ENCODE measurements at places on chromosomes 2 and 18.
A peak's percentile ranks its signal among the peaks of the same experiment; 100 is the strongest.

DNA sequence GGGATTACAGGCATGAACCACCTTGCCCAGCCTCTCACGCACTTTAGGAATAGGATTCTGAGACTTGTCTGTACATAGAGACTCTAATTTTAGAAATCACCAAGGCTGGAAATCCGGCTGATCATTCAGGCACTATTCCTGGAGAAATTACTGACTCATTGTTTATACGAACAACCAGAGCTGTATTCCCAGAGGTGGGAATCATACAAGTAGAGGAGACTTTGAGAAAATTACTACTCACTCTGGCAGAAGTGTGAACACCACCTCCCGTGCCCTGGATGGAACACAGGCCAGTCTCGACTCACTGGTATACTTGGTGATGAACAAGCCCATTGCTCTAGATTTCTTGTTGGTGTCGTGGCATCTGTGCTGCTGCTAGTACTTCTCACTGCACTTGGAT is 5.8 kb upstream of the ADNP2 start:
- peak; percentile 63 for DNase-seq

- DNase-seq: no peak
Measured at GRCh38 chr2:38933653-38934052, 44.0 kb downstream of the ARHGEF33 start.

DNA sequence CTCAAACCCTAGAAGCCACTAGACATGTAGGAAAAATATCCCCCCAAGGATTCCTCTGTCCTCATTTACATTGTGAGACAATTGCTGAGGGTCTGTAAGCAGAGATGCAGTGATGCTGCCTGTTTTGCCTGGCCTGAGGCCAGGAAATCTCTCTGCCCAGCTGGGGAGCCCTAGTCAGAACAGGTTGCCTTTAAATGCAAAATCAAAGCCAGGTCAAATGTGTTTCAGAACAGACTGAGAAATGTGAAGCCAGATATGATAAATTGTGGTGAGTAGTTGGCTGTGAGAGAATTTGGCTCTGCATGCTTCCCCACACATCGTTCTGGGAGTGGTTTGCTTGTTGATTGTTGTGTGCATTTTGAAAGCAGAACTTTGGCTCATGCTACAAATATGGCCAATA is 38.4 kb upstream of the NXPH2 start:
- DNase-seq: no peak

DNA sequence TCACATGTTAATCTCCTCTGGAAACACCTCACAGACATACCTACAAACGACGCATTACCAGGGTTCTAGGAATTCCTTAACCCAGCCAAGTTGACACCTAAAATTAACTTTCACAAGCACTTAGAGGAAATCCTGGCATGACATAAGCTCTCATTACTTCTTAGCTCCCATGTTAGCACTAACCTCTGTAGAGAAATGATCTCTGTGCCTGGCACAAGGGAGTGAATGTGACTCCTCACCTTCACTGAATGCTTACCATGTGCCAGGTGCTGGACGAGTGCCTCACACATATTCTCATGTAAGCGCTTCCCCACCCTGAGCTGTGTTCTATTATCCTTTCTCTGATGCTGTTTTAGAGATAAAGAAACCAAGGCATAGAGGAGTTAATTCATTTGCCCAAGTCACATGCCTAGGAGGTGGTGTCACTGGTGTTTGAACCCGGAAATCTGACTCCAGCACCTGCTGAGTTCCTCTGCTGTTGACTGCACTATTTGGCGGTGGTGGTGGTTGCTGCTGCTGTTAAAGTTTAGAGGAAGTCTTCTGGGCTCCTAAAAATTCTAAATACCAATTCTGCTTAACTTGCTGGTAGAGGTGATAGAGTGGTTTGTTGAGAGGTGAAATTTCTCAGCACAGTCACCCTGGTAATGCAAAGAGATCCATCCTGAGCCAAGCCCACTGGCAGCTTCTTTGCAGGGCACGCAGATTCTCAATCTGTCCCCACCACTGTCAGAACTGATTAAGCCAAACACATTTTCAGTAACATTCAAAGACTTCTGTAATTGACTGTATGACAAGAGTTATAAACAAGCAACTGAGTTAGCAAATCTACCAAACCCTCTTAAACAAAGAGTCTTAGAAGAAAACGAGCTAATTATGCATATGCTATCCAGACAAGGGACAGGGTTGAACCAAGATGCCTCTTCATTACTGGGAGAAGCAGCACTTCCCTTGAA is 200.3 kb downstream of the CMPK2 start:
- DNase-seq: no peak

- DNase-seq: no peak
Measured at GRCh38 chr2:128651000-128651399, 332.3 kb upstream of the HS6ST1 start.

GRCh38 chr2:59884166-59884565 is 669.3 kb downstream of the BCL11A start:
- DNase-seq: no peak

- no peak for DNase-seq
Measured at GRCh38 chr2:177745531-177745930, 327.0 kb downstream of the PDE11A start.

DNA sequence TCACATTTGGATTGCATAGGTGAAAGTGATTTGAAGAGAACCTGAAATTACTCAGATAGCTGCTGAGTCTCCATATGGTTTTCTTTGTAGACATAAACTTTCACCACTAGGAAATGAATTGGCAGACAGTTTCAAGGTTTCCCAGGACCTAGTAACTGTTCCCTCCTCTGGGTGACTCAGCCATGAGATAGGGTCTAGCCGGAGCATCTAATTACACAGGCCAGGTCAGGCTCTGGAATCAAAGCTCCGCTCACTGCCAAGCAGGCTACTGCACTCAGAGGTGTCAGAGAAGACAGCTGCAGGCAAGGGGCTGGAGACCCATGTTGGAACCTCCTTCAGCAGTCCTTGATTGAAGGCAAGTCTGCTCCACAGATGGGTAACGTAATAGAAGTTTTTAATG is 429.2 kb downstream of the TNS1 start:
- peak; percentile 36 for DNase-seq

DNA sequence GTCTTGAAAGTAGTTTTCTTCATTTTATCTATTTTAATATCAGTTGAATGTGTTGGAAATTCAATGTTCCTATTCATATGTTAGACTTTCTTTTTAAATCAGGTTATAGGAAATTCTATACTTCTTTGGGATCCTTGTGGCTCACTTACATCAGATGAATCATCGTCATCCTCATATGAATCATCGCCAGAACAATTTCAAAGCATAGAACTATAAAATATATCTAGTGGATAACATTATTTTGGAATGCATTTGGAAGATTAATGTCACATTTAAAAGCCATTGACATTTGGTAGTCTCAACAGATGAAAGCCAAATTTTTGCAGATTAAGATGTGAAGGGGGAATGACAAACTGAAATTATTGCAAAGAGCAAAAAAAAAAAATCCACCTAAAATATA is 94.1 kb downstream of the FAM161A start:
- peak; percentile 48 for DNase-seq

DNA sequence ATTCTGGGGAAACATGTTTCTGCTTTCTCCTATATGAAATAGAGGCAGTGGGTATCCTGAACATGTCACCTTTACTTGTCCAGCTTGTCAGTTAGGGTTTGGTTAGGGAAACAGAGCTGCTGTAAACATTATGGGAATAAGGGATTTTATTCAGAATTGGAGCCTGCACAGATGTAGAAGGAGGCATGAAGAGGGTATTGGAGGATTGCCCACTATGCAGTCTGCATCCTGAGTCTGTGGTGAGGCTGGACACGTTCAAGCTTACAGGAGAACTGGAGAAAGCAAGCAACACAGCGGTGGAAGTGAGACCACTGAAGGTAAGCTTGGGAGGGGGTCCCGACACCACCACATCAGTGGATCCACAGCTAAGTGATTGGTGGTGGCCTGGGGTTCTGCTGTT is 443.0 kb upstream of the TNP1 start:
- no peak for DNase-seq

DNA sequence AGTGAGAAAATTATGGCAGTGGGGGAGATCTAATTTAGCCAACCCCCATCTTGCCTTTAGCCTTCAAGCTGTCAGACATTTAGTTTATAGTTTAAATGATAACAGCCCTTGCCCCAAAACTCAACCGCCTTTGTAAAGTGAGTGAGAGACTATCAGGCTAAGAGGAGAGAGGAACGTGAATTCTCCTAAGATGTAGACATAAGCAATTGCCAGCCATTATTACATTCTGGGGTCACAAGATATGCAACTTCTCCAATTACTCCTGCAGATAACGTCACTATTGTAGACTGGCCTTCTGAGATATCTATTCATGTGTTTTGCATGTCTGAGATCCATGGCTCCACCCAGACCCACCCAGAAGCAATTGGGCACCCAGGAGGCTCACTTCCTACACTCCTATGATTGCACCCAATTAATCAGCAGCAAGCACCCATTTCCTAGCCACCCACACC is 307.3 kb downstream of the NBAS start:
- DNase-seq: no peak

DNA sequence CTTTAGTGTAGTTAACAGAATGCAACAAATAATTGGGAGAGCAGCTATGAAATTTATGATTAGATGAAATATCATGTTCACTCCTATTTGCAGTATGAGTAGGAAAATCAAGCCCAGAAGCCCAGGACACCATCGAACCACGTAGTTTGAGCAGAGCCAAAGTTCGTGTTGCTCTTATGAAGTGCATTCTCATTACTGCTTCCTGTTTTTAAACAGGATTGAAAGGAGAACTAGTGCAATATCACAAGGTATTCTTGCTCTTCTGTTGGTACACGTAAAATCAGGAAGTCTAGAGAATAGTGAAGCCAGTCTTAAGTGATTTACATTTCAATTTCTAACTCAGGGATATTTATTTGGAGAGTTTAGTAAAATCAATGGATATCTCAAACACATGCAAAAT is 21.1 kb downstream of the ARHGAP15 start:
- DNase-seq: no peak

DNA sequence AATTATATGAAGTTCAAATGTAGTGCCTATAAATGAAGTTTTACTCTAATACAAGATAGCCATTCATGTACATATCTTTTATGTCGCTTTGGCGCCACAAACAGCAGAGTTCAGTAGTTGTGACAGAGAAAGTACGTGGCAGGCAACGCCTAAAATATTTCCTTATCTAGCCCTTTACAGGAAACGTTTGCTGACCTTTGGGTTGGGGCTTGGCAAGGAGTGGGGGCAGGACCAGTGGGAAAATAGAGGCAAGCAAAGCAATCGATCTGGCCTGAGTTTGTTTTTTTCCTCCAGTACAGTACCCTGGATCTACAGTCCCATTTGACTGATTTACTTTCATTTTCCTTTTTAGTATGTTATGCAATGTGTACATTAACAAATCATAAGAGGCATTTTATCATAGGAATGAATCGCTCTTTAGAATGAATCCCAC is 13.1 kb downstream of the CCDC68 start:
- DNase-seq: no peak

DNA sequence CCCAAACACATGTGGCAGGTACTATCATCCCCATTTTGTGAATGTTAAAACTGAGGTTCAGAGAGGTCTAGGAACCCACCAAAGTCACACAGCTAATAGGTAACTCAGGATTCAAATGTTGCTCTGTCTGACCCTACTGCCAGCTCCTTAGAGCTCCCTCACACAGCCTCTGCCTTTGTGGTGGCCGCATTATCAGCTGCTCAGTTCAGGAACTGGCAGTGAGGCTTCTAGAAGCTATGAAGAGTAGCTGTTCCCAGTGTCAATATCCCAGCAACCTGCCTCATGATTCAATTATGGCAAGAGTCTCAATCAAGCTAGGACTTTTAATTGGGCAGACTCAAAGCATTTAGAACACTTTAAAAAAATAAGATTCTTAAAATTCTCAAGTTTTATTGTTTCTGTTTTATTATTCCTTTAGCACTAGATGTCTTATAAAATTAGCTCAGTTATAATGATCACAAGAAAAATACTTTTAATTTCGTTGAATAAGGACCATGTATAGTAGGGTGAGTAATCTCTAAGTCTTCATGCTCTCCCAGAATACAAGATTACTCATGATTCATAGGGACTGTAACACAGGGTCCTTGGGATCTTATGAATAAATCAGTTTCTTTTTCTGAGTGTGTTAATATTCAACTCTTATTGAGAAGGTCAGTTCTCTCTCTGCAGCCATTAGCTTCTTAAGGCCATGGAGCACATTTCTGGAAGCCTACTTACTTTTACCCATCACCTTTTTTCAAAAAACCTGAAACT is 342.7 kb downstream of the RND3 start:
- no peak for DNase-seq

- peak; percentile 58 for DNase-seq
Measured at GRCh38 chr2:226760412-226761194, 39.0 kb downstream of the IRS1 start.

GRCh38 chr2:128809880-128810279 is 491.2 kb upstream of the HS6ST1 start:
- no peak for DNase-seq

GRCh38 chr2:68428746-68429145 is 38.3 kb downstream of the FBXO48 start:
- no peak for DNase-seq

DNA sequence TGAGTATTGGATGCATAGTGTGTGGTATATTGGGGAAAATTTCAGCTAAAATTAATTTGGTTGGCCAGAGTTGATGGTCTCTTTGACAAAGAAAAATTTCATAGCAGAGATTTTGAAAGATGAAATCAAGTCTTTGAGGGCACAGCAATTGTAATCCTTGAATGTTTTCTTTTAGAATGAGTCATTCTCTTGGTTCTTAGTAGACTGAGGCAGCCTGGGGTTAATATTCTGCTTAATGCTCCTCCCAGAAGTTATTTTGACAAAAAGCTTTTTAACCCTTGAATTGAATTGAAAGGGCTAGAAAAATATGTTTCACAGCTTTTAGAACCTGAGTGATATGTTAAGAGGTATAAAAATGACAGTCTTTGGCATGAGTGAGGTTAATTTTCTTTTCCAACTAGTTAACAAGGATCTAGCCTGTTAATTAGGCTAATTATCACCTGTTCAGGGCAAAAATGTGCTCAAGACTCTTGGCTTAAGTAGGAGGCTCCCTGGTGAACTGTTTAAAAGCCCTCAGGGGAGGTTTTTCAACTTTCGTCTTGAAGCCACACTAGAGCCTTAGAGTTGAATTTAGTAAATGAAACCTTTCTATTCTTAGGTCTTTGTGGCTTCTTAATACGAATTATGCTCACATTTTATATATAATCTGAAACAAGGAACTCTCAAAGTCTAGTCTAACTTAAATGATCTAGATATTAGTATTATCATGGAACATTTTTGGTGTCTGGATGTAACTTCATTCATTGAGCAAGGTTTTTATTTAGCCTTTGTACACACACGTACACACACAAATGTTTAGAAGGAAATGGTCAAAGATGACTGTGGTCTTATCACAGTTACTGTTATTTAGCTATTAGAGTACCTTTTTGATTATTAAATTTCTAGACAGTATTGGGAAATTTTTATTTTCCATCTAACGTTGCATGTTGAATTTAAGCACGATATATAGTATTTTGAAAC is 272.5 kb downstream of the ZNF407 start:
- DNase-seq: no peak

DNA sequence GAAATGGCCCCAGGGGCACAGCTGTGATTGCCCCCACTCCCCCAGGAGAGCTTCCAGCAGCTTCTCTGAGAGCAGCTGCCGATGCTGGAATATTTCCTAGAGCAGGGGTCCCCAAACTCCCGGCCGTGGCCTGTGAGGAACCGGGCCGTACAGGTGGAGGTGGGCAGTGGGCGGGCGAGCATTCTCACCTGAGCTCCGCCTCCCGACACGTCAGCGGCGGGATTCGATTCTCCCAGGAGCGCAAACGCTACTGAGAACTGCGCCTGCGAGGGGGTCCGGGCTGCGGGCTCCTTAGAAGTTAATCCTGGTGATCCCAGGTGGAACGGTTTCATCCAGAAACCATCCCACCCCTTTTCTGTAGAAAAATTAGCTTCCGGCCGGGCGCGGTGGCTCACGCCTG is 69.1 kb upstream of the PXDN start:
- DNase-seq: no peak

- DNase-seq: no peak
Measured at GRCh38 chr2:5686536-5686935, 5.6 kb upstream of the SOX11 start.

All from skeletal muscle cell (primary cell).